Activated T-helper 1 cell treated with anti-CD3 and anti-CD28 coated beads, Interleukin-2, amount 50 U/mL, for 16 hours (primary cell): ENCODE measurements at places on chromosomes 2 and 18.

GRCh38 chr2:46885376-46885775 lies 30.2 kb downstream of the MCFD2 start:
- DNase-seq, result no peak

DNA sequence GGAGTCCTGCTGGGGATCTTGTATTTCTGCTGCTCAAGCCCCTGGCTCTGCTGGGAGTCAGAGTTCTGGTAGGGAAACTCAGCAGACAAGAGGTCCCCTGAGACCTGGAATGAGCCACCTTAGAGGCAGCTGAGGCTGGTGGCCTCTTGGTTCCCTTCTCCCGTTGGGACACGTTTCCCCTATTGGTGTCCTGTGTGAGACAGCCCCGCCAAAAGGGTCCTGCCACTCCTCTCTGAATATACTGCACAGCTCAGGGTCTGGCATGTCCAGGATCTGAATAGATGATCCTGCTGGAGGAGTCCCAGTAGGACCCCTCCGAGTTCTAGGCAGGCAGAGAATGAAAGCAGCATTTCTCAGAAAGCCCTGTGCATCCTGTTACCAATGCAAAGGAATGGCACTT lies 2.0 kb upstream of the RALB start:
- no peak for DNase-seq

DNA sequence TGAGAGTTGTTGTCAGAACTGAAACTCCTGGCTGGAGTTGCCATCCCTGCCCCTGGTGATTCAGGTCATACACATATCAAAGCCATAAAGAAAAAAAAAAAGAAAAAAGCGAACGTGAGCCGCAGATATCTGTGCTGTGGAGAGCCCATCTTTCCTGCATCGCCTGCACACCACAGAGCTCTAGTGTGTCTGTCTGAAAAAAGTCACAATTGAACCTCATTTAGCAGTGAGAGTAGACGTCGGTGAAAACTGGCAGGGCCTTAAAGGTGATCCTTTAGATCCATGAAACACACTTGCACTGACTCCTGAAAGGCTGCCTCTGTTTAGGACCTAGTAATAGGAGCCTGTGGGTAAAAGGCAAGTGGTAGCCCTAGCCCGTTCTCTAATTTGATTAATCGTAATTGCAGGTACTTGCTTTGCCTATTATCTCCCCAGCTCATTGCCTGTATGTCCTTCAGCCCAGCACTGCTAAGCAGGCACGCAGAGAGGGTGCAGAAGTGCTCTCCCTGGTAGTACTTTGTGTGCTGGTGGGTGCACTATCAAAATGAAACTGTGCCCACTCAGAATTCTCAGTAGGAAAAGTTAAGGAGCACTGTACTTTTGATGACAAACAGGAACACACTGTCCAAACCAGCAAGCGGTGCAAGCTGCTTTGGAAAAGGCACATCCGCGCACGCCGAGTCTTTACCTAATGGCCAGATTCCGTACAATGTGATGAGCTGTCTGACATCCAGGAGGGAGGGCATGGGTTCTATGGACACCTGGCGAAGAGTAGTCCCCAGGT lies 103.5 kb upstream of the ASB18 start:
- DNase-seq, result no peak

GRCh38 chr18:75775121-75775520 lies 347.6 kb upstream of the SMIM21 start:
- DNase-seq, result no peak

DNA sequence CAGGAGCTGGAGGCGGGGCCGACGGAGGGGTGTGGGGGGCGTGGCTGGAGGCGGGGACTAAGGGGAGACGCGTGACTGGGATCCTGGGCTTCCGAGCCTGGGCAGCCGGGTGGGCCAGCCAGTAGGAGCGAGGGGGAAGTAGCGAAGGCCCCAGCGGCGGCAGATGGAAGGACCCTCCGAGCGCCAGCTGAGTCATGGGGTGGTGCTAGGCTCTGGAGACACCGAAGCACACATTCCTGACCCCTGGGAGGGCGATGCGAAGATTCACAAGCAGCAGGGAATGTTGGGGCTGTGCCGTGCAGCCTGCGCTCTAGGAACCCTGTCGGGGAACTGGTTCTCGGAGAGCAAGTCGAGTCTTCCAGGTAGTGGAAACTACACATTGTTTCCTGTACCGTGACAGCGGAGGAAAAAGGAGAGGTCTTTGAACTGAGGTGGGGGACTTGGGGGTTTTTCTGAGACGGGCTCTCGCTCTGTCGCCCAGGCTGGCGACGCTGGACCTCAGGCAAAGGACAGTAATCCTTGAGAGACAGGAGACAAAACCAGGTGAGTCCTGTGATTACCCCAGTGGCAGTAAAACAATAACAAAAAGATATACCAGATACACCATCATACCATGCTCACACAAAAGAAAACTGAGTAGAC lies 650 bp upstream of the AFG3L2 start:
- DNase-seq, result no peak

DNA sequence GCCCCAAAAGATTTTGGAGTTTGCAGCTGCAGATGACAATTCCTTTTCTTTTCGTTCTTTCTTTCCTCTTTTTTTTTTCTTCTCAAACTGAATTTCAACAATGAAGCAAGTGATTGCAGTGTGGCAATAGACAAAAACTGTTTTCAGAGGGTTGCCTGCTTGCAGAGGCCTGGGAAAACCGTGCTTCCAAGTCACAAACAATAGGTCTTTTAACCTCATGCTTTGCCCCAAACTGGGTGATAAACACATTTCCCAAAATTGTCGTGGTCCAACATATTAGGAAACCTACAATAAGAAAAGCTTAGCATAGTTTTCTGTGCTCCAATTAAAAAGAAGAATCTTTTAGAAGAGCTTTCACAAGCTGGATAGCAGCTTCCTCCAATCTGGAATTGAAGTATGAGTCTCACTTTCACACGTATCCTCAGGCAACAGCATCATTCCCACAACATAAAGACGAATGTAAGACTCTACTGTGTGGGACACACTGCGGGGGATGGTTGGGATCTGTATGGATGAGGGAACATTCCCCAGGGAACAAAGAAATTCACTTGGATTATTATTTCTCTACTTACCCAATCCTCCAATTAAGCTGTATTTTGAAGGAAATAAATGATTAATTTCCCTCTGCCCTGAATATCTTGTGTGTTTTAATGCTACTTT lies 656.1 kb downstream of the RNF144A start:
- no peak for DNase-seq

- no peak for DNase-seq
Measured at GRCh38 chr2:233363744-233364235, 9.5 kb downstream of the DGKD start.

DNA sequence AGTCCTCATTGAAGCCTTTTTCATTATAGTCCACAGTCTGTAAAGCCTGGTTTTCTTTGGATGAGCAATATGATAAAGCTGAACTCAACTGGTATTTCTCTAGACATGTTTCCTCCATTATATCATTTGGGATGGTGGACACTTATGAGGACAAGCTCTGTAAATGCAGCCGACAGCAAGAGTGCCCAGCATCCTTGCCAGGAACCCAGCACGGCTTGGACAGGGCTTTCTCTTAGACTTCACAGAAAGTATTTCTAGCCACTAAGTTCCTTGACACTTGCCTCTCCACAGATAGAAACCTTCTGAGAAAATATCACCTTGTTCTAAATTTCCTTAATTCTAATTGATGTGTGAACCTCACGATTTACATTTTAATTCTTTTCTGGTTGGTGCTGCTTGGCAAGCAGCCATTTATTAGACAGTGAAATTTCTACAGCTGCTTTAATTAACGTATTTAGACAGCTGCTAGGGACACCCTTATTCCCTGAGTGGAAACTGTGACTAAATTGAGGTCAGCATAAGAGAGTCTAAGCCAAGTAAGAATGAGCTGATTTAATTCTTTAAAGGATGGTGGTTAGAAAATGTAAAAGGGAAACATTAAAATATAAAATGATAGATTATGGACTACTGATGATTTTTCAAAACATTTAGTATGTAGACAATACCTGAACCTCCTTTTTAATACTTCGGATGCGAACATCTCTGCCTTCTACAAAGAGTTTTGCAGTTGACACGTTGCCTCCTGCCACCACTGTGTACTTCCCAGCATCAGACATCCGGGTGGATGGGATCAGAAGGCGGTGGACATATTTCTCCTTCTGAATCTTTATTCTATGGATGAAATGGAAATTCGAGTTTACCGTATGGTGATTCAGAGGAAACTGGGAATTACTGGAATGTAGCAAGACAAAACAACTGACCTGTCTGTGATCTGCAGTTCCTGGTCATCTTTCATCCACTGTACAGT lies 39.8 kb downstream of the TTN start:
- no peak for DNase-seq

GRCh38 chr2:167240671-167241070 lies 352.4 kb downstream of the XIRP2 start:
- DNase-seq, result no peak
